Esophagus muscularis mucosa (tissue), 4 donors: ENCODE measurements at places on chromosomes 7 and 10.

- H3K4me3 ChIP-seq = no peak overlapping the region
- peaks cover 58% of the 10 kb centered on the region for H3K4me1 ChIP-seq
- H3K27ac ChIP-seq = no peak overlapping the region
- peaks cover 24% of the 10 kb centered on the region for H3K36me3 ChIP-seq
- no peak for DNase-seq
These were observed 4.6 kb downstream of the ATP6V1F start for GRCh38 chr7:128867241-128867640.

- no peaks in the 10 kb centered on the region for H3K27me3 ChIP-seq
- no peak for DNase-seq
- H3K27ac ChIP-seq = no peak overlapping the region
- no peaks in the 10 kb centered on the region for H3K36me3 ChIP-seq
- H3K4me1 ChIP-seq = no peaks in the 10 kb centered on the region
These were observed 31.0 kb upstream of the EGFR start for GRCh38 chr7:54987772-54988171.

- H3K4me3 ChIP-seq = no peak overlapping the region
- peaks cover 3% of the 10 kb centered on the region for H3K4me1 ChIP-seq
- H3K36me3 ChIP-seq = no peaks in the 10 kb centered on the region
- H3K27me3 ChIP-seq = no peaks in the 10 kb centered on the region
- no peak overlapping the region for H3K27ac ChIP-seq
These were observed 11.7 kb downstream of the CYP26A1 start for GRCh38 chr10:93085272-93085859.

- no peak overlapping the region for H3K27ac ChIP-seq
- no peaks in the 10 kb centered on the region for H3K36me3 ChIP-seq
- H3K4me1 ChIP-seq = no peaks in the 10 kb centered on the region
These were observed 99.8 kb upstream of the MACROH2A2 start for GRCh38 chr10:69952821-69953221.

- H3K27me3 ChIP-seq = no peaks in the 10 kb centered on the region
- no peaks in the 10 kb centered on the region for H3K36me3 ChIP-seq
- no peak for DNase-seq
- no peak overlapping the region for H3K4me3 ChIP-seq
These were observed 61.5 kb upstream of the PRR15 start for GRCh38 chr7:29502133-29502532.
